Activated CD4-positive, alpha-beta memory T cell treated with anti-CD3 and anti-CD28 coated beads for 36 hours (primary cell): ENCODE measurements at places on chromosomes 6 and 20. TPM values are rescaled to one million over a fixed set of nuclear protein-coding genes. Genes with fewer than 3 reads are reported as not detected.

DNA sequence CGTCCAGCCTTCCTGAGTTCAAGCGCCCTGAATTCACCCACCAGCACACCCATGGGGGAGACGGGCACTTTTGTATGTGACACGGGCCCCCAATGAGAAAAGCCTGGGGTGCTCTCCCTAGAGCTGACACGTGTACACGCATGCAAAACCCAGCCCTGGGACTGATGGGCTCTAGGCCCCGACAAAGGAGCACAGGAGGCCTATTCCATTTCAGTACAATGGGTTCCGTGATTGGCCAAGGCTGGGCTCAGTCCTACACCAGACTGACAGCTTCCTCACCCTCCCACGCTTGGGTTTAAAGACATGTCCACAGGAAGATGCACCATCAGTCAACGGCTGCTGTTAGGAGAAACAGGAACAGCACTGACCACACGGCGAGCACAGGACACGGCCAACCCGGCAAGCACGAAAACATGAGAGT lies 8.8 kb downstream of the ZBTB46 start:
- no peak overlapping the region for H3K4me3 ChIP-seq
- no peaks in the 10 kb centered on the region for H3K36me3 ChIP-seq
- no peak overlapping the region for H3K27ac ChIP-seq
- H3K27me3 ChIP-seq = peaks cover 25% of the 10 kb centered on the region
- peaks cover 8% of the 10 kb centered on the region for H3K4me1 ChIP-seq

NMBR gene
- total RNA-seq = not detected

DNA sequence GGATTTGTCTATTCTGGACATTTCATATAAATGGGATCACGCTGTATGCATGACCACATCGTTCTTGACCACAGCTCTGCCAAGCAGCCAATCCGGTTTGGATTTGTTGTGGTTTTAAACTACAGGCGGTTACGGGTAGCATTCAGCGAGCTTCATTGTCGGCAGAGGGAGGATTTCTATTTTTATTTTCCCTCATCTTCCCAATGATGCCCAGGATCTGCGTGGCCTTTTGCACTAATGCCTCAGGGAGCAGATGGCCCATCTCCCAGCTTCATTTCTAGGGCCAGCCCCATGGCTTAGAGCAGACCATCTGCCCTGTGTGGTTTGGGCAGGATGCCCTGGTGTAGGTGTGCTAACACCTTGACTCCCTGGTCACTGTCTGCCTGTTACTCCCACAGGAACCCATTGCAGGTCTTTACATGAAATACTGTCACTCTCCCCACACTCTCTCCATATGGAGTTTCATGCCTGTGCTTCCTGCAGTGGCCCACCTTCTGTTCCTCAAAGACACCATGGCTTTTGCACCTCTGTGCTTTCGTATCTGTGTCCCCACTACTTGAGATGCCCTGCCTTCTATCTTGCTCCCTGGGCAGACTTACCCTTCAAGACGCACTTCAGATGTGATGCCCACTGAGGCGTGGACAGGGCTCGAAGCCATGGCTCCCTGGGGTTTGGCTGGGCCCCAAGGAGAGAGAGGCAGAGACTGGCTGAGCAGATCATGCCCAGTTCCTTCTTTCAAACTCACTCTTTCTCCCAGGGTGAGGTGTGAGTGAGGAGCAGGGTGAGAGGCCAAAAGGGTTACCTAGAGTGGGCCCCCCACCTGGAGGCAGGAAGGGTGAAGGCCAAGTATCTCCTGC lies 26.0 kb downstream of the SDCBP2 start:
- H3K27ac ChIP-seq = no peak overlapping the region
- peak; percentile 30 for DNase-seq
- H3K4me3 ChIP-seq = no peak overlapping the region
- H3K36me3 ChIP-seq = peaks cover 3% of the 10 kb centered on the region

CDSN gene
- not detected for total RNA-seq

- H3K27me3 ChIP-seq = peaks cover 50% of the 10 kb centered on the region
- no peaks in the 10 kb centered on the region for H3K36me3 ChIP-seq
- DNase-seq = no peak
- peak overlapping the region; percentile 71 for H3K4me3 ChIP-seq
- peaks cover 17% of the 10 kb centered on the region for H3K4me1 ChIP-seq
Measured at GRCh38 chr6:124961464-124961776, 817 bp upstream of the RNF217 start.

- H3K4me3 ChIP-seq = no peak overlapping the region
- no peak overlapping the region for H3K27ac ChIP-seq
- peaks cover 38% of the 10 kb centered on the region for H3K36me3 ChIP-seq
- DNase-seq = no peak
- H3K4me1 ChIP-seq = no peaks in the 10 kb centered on the region
Measured at GRCh38 chr20:37984018-37984785, 49.1 kb downstream of the TTI1 start.

GSTA3 gene
- not detected for total RNA-seq

EMILIN3 gene
- not detected for total RNA-seq

IGF2R gene
- total RNA-seq = 75.5 TPM

DNA sequence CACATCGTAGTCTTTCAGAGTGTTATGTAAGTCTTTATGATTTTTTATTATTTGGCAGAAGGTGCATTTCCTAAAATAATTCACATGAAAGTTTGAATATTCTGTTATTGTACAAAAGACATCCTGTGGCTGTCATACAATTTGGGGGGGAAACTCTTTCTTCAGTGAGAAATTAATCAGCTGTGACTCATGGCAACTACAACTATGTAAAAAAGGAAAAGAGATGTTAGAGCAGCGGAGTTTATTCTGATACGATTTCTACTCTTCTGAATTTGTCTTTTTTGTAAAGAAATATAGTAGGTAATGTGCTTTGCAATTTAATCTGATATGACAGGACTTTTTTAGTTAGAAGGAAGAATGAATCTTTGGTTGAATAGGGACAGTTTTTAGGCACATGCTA lies 14.2 kb downstream of the COL19A1 start:
- no peak overlapping the region for H3K27ac ChIP-seq
- H3K4me1 ChIP-seq = peaks cover 4% of the 10 kb centered on the region
- no peak overlapping the region for H3K4me3 ChIP-seq
- H3K27me3 ChIP-seq = peaks cover 14% of the 10 kb centered on the region
- DNase-seq = no peak

GRCh38 chr6:158115102-158115501 lies 53.0 kb downstream of the SERAC1 start:
- no peaks in the 10 kb centered on the region for H3K27me3 ChIP-seq
- no peak overlapping the region for H3K27ac ChIP-seq
- H3K36me3 ChIP-seq = peaks cover 20% of the 10 kb centered on the region
- DNase-seq = no peak
- no peak overlapping the region for H3K4me3 ChIP-seq
- H3K4me1 ChIP-seq = no peaks in the 10 kb centered on the region

- no peak overlapping the region for H3K4me3 ChIP-seq
- H3K4me1 ChIP-seq = peaks cover 9% of the 10 kb centered on the region
- H3K27ac ChIP-seq = no peak overlapping the region
Measured at GRCh38 chr6:150412221-150412620, 43.4 kb downstream of the IYD start.

TRIM10 gene
- 0.36 TPM for total RNA-seq

DNA sequence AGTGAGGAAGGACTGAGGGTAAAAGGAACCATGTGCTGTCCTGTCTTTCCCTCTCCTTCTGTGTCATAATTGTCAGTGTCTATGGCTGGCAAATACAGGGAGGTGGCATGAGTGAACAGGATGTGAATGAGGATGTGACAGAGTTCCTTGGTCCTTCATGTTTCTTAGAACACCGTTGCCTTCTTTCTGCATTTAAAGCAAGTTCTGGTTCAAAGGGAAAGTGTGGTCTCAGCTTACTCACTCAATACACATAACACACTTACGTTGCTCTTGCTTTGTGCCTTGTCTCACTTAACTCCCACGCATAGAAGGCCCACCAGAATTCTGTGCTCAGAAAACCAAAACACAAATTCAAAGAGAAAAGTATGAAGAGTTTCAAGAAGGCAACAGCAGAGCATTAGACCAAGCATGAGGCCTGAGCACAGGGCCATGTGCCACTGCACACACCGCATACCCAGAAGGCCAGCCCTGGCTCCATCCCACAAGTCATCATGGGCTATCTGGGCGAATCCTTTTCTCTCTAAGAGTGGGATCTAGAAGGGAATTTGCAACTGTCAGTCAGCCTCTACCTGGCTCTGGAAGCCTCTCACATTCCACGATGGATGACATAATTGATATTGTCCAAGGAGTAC lies 38.9 kb upstream of the SAYSD1 start:
- peaks cover 25% of the 10 kb centered on the region for H3K4me1 ChIP-seq
- DNase-seq = peak; percentile 60
- peak overlapping the region; percentile 75 for H3K27ac ChIP-seq

PNLDC1 gene
- 0.29 TPM for total RNA-seq

- no peak overlapping the region for H3K27ac ChIP-seq
- no peaks in the 10 kb centered on the region for H3K27me3 ChIP-seq
- no peaks in the 10 kb centered on the region for H3K4me1 ChIP-seq
- H3K36me3 ChIP-seq = no peaks in the 10 kb centered on the region
- DNase-seq = no peak
Measured at GRCh38 chr6:2412731-2413130, 167.3 kb upstream of the GMDS start.

DNA sequence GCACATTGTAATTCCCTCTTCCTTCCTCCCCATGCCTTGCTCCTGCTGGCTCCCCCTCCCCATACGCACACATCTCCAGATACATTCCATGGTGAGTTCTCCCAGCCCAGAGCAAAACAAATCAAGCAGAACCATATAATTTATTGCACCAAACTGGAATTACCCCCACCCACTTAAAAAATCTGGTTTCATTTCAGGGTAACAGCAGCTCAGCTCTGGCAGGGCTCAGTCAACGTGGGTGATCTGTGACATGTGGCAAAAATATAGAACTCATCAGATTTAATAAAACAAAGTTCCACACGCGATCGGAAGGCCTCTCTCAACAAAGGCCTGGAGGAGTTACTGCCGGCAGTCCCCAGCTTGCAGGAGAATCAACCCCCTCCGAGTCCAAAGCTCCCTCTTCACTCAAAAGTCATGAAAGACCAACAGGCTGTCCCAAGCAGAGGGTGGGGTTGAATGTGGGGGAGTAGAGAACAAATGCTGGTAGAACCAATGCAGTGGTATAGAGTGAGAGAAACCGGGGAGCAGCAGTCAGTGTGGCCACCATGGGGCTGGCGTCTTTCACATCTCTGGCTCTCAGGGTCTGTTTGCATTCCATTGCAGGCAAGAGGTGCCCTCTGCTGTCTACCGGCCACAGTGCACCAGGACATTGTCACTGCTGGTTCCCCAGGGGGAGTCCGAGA lies 323.3 kb upstream of the NT5E start:
- H3K4me1 ChIP-seq = no peaks in the 10 kb centered on the region
- peak; percentile 13 for DNase-seq
- H3K4me3 ChIP-seq = no peak overlapping the region
- no peaks in the 10 kb centered on the region for H3K27me3 ChIP-seq
- H3K36me3 ChIP-seq = no peaks in the 10 kb centered on the region

DNA sequence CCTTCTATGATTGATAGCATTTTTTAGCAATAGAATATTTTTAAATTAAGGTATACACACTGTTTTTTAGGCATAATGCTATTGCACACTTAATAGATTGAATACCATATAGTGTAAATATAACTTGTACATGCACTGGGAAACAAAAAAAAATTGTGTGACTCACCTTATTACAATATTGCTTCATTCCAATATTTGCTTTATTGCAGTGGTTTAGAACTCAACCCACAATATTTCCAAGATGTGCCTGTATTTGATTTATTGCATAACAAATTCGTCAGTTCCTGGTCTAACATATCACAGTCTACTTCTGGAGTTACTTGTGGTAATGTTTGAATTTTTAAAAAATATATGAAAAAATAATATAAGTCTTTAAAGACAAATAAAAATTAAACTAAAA lies 41.9 kb upstream of the DEFB112 start:
- no peaks in the 10 kb centered on the region for H3K27me3 ChIP-seq
- H3K36me3 ChIP-seq = no peaks in the 10 kb centered on the region
- H3K4me3 ChIP-seq = no peak overlapping the region
- no peaks in the 10 kb centered on the region for H3K4me1 ChIP-seq

MRPS18A gene
- 46.9 TPM for total RNA-seq

DNA sequence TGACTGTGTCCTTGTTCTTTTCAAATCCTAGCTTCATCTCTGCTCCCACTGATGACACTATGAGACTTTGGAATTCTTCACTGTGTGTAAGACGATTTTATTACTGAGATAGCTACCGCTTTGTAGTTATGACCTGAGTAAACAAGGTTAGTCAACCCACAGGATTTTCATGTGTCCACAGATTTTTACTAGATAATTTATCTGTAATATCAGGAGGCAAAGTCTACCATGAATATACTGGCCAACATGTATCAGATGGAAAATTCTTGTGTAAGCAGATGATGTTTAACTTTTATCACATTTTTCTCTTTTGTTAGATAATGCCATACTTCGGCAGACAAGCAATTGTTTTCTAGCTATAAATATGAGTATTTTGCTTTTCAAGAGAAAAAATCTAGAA lies 119.8 kb downstream of the SGK1 start:
- H3K4me3 ChIP-seq = no peak overlapping the region
- no peak overlapping the region for H3K27ac ChIP-seq
- peaks cover 4% of the 10 kb centered on the region for H3K36me3 ChIP-seq
- peaks cover 9% of the 10 kb centered on the region for H3K4me1 ChIP-seq
- no peak for DNase-seq

PPP1R3G gene
- not detected for total RNA-seq

GRCh38 chr6:36827261-36828079 lies 11.8 kb downstream of the CPNE5 start:
- peaks cover 10% of the 10 kb centered on the region for H3K27me3 ChIP-seq
- peak; percentile 48 for DNase-seq
- H3K4me3 ChIP-seq = no peak overlapping the region
- H3K27ac ChIP-seq = no peak overlapping the region

ATRN gene
- 7.8 TPM for total RNA-seq

CCN6 gene
- total RNA-seq = not detected

DNA sequence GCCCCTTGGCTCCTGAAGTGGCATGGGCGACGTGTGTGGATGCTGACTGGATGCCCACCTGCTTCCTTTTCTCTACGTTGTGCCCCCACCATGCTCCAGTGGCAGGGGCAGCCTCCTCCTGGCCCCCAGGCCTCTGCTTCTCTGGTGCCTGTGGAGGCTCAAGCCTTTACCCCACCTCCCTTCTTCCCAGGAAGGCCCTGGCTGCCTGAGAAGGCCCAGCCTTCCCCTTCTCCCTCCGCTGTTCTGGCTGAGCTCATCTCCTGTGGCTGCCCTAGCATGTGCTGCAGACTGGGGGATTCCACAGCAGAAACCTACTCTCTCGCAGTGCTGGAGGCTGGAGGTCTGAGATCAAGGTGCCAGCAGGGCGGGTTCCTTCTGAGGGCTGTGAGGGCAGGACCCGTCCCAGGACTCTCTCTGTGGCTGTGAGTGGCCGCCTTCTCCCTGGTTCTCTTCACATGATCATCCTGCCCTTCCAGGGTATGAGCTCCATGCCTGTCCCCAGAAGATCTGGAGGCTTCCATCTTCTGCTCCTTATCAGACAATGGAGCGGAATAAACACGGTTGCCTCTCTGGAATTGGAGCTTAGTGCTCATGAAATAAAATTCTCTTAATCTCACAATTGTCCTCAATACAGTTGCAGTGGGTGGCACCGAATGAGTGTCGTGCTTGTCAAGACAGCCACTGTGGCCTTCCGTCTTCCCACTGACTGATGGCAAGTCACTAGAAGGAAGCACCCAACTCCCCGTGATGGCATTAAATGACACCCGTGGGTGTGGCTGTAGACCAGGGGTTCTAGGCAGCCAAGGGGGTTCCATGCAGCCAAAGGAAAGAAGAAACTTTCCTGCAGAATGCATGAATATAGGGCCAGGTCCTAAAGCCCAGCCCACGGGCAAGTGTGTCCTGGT lies 25.1 kb downstream of the PHACTR3 start:
- H3K4me1 ChIP-seq = no peaks in the 10 kb centered on the region
- H3K27me3 ChIP-seq = peaks cover 6% of the 10 kb centered on the region
- no peaks in the 10 kb centered on the region for H3K36me3 ChIP-seq
- no peak for DNase-seq
- H3K27ac ChIP-seq = no peak overlapping the region
